ENCODE measurements at places on chromosomes 6 and 20.

- no peak for DNase-seq
Observed at GRCh38 chr6:20678831-20679352, 144.6 kb downstream of the CDKAL1 start.

GRCh38 chr6:15620611-15621010 lies 42.2 kb downstream of the DTNBP1 start:
- DNase-seq: no peak

DNA sequence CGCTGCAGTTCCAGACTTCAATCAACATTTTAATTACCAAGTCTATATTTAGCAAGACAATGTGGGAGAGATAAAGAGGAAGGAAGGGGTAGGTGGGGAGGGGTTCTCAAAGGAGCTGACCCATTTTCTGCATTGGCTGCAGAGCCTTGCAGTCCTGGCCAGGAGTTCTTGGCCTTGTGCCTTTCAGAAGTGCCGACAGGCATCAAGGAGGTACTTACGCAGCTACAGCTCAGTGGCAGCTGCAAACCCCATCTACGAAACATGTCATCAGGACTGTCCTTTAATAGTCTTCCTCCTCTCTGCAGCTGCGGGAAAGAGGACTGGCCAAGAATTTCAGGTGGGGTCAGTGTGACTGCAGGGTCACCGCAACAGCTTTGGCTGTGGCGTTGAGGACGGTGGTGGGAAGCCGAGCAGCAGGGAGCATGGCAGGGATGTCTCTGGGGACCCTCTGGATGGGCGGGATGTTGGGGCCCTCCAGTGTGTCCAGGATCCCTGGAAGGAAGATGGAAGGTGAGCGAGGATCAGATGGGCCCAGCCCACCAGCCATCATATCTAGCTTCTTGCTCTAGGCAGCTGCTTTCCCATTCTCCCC lies 1.8 kb upstream of the LRRC73 start:
- no peak for DNase-seq

GRCh38 chr6:44685213-44685612 lies 297.7 kb downstream of the CDC5L start:
- no peak for DNase-seq

GRCh38 chr6:11605507-11605905 lies 68.0 kb downstream of the TMEM170B start:
- no peak for DNase-seq

- DNase-seq: no peak
Observed at GRCh38 chr6:88953550-88954386, 9.7 kb downstream of the RNGTT start.

All from stimulated activated CD8-positive, alpha-beta memory T cell treated with anti-CD3 and anti-CD28 coated beads, Interleukin-15, amount 100 ng/mL, for 24 hours (primary cell).